NCI-H1105 treated with DMSO at 0.1 percent for 48 hours (cell line): ENCODE measurements at places on chromosomes 5 and 9.

GRCh38 chr9:105171589-105171988 lies 72.9 kb upstream of the SLC44A1 start:
- DNase-seq, result no peak

DNA sequence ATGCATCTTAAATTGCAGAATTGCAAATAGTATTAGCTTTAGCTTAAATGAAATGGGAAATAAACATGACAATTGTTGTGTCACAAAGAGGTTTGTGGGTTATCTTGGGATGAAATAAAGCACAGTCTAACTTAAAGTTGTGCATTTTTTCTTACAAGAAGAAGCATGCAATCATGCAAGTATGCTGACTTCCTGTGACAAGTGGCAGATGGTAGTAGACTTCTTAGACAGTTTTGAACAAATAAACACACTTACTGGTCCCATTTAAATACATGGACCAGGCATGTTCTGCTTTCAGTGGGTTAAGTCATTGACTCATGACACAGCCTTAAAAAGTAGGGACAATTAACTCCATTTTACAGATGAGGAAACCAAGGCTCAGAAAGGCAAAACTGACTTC lies 15.9 kb upstream of the C5orf63 start:
- no peak for DNase-seq

GRCh38 chr9:11158676-11159075 lies 545.9 kb upstream of the PTPRD start:
- DNase-seq, result no peak

- no peak for DNase-seq
Observed at GRCh38 chr5:10594591-10595210, 30.8 kb downstream of the ANKRD33B start.

DNA sequence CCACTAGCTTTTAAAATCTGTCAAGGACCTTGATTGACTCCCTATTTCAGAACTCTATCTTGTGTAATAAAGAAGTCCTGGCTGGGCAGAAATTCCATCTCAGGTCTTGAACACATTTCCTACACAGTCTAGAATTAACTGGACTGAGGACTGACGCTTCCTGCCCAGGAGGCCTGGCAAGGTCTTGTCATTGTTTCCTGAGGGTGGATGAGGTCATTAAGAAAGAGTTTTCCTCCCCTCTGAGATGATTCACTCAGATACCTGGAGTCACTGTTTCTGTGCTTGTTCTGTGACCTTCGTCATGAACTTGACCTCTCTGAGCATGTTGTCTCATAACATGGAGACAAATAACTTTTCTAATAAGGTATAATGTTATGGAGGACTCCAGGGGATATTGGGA lies 10.0 kb downstream of the MTAP start:
- no peak for DNase-seq

DNA sequence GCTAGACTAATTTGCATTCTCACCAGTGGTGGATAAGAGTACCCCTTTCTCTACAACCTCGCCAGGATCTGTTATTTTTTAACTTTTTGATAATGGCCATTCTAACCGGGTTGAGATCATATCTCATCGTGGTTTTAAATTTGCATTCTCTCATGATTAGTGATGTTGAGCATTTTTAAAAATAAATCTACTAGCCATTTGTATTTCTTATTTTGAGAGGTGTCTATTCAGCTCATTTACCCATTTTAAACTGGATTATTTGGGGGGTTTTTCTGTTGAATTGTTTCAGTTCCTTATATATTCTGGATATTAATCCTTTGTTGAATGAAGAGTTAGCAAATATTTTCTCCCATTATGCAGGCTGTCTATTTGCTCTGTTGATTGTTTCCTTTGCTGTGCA lies 139.6 kb downstream of the ARSB start:
- DNase-seq, result no peak

GRCh38 chr9:3436629-3437420 lies 89.0 kb downstream of the RFX3 start:
- DNase-seq, result peak; percentile 98

GRCh38 chr9:89548071-89548638 lies 50.2 kb upstream of the SEMA4D start:
- no peak for DNase-seq

- no peak for DNase-seq
Observed at GRCh38 chr9:73179589-73179988, 27.9 kb downstream of the ANXA1 start.

DNA sequence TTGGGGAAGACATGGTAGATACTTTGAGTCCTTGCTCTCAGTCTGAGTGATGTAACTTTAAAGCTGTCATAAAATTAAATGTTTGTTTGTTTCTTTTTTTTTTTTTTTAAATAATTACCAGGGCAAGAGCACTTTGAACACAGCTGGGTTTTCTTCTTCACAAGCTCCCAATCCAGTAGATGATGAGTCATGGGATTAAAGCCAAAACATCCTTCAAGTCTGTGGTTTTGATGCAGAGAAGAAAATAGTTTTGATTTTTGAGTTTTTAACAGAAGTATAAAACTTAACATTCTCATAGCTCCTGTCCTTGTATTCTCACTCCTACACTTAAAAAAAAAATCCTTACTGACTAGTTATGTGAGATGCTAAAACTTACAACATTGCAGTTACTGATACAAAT lies 34.8 kb upstream of the IL31RA start:
- DNase-seq, result no peak

DNA sequence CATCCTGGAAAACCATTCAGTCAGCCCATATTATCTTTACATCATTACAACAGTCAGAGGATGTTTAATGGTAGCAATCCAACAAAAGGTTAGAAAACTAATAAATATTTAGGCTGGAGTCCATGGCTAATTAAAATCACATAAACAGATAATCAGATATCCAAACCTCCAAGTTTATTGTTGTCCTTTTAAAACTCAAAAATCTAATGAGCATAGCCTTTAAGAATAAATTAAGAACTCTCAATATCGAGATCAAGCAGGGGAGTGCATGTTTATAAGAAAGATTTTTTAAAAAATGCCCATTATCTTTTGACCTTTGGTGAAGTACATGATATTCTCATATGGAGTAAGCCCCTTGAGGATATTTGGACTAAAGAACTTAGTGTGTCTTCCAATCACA lies 842.9 kb upstream of the SEMA6A start:
- DNase-seq, result no peak

DNA sequence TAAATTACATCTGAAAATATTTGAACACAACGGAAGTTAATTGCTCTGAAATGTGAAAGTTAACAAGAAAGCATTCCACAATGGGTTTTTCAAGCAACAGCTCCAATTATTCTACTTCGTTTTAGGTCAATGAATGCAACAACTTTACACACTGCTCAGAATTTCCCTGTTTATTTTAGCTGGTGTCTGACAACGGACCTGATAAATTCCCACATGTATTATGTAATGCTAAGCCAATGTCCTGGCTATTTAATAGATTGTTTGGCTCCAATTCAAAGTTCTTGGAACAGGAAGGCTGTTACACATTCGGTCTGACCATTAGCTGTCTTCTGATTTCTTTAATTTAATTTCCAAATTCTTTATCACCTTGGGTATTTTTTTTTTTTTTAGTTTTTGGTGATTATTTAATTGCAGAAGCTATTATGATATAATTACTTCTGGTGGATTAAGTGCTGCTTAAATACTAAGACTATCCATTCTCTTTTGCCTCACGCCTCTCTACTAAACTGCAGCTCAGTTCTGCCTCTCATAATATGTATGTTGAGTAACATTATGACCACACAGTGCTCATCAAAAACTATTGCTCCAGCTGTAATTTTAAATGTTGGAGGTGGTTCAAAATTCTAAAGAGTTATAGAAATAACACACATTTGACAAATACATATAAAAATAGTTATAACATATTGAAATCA lies 57.9 kb downstream of the MEF2C start:
- peak; percentile 3 for DNase-seq

- DNase-seq, result no peak
Observed at GRCh38 chr9:110650991-110651411, 17.6 kb upstream of the MUSK start.

GRCh38 chr9:96008502-96009222 lies 133.2 kb downstream of the ERCC6L2 start:
- DNase-seq, result no peak
